Activated CD8-positive, alpha-beta memory T cell treated with anti-CD3 and anti-CD28 coated beads for 1 hour (primary cell): ENCODE measurements at places on chromosomes 4 and X.

- no peak for DNase-seq
Observed at GRCh38 chrX:40078489-40079227, 19.1 kb downstream of the BCOR start.

GRCh38 chrX:65690057-65690855 is 22.8 kb downstream of the MSN start:
- no peak for DNase-seq

DNA sequence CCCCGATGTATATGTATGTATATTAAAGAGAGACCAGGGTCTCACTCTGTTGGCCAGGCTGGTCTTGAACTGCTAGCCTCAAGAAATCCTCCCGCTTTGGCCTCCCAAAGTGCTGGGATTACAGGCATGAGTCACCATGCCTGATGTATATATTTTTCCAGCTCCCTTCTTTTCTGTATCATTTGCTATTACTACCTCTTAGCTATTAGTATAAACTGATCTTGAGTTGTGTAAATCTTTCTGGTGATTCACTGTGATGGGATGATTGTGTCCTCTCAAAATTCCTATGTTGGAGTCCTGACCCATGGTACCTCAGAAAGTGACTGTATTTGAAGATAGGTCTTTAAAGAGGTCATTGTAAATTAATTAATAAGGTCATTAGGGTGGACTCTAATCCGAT is 53.1 kb downstream of the HPRT1 start:
- no peak for DNase-seq

- no peak for DNase-seq
Observed at GRCh38 chr4:187424636-187425035, 570.9 kb upstream of the ZFP42 start.
